ENCODE measurements at places on chromosomes 4 and X.

GRCh38 chr4:86367577-86367976, 7.7 kb upstream of the MAPK10 start:
- no peak for DNase-seq

DNA sequence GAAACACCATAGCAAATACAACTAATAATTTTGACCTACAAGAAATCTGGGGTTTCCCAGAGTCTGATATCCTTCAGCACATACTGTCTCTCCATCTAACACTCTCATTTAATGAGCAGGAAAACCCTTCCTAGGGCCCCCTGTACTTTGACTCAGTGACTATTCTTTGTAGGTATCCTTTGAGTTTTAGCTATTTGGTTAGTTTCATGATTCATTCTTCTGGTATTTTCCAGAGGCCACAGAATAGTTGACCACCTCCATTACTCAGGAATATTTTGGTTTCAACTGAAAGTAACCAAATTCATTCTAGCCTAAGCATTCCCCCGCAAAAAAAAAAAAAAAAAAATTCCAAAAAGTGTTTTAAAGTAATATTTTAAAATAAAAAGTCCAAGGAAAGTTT, 140.0 kb downstream of the IDS start:
- DNase-seq, result no peak

- DNase-seq, result peak; percentile 4
Measured at GRCh38 chr4:125801373-125801772, 486.6 kb downstream of the FAT4 start.

GRCh38 chr4:183165376-183165775, 66.3 kb downstream of the WWC2 start:
- DNase-seq, result peak; percentile 51

DNA sequence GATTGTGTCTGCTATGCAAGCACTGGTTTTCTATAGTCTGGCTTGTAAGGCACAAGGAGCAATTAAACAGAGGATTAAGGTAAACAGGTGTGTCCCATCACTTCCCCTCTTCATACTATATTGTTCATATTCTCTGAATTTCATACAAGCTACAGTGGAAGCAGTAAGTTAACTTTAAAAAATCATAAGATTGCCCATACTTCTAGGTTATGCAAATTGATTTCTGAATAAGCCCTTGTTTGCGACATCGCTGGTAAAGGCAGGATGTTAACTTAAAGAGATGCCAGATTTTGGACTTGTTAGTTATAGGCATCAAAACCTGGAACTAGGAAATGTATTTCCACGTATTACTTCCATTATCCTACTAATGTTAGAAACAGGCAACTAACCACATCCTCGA, 1.0 kb upstream of the TMEM131L start:
- DNase-seq, result no peak

- no peak for DNase-seq
Measured at GRCh38 chrX:132843363-132843762, 115.1 kb downstream of the HS6ST2 start.

- no peak for DNase-seq
Measured at GRCh38 chr4:25823632-25824031, 39.2 kb downstream of the SEL1L3 start.

- no peak for DNase-seq
Measured at GRCh38 chr4:171812333-171812664, 905 bp upstream of the GALNTL6 start.

- peak; percentile 35 for DNase-seq
Measured at GRCh38 chr4:27007507-27007906, 146.9 kb downstream of the STIM2 start.

GRCh38 chrX:125651426-125651825, 331.8 kb downstream of the TEX13C start:
- no peak for DNase-seq

Data from IMR-90 (cell line).